Right renal pelvis (tissue), 4 donors: ENCODE measurements at places on chromosomes 6 and 20. TPM values are rescaled to one million over a fixed set of nuclear protein-coding genes. Genes with fewer than 3 reads are reported as not detected.

DNA sequence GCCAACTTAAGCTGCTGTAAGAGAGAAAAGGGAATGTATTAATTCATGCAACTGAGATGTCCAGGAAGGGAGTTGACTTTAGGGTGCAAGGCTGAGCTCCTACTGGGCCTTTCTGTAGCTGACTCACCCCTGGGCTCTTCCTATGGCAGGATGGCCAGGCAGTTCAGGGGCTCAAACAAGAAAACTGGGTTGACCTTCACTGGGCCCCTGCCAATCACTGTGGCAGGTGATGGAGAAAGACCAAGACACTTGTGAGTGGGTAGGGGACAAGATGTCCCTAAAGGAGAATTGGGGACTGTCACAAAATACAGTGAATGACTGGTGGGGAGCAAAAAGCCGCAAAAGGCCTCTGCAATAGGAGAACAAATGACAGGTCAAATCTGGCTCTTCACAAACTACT is 21.5 kb upstream of the RALGAPA2 start:
- no peak for DNase-seq

- DNase-seq: no peak
Measured at GRCh38 chr6:46993846-46994245, 48.3 kb downstream of the ADGRF1 start.

- DNase-seq: no peak
Measured at GRCh38 chr20:4832469-4832868, 110.8 kb downstream of the PRND start.

DNA sequence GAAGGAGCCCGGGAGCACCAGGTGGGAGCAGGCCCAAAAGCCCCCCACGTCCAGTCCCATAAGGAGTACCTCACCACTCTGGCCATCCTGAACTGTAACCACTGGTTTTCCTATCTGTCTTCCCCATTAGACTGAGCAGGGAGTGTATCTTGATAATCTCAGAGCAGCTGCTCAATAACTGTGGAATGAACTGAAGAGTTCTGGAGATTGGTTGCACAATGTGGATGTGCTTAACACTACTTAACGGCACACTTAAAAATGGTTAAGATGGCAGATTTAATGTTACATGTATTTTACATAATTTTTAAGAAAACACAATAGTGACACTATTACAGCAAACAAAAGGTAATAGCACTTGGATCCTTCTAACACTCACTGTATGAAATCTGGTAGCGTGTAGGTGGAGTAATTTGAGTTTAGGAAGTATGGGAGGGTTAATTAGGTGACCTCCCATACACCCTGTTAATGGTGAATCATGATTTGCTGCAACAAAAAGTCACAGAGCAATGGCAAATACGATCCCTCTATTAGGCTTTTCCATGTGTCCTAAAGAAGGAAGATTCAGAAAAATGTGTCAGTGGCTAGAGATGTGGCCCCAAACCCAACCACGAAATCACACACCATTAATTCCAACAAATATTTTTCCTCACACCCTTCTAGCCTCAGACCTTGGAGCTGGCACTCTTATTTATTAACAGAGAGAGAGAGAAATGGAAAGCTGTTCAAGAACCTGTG is 18.4 kb downstream of the TRAM2 start:
- DNase-seq: no peak

DNA sequence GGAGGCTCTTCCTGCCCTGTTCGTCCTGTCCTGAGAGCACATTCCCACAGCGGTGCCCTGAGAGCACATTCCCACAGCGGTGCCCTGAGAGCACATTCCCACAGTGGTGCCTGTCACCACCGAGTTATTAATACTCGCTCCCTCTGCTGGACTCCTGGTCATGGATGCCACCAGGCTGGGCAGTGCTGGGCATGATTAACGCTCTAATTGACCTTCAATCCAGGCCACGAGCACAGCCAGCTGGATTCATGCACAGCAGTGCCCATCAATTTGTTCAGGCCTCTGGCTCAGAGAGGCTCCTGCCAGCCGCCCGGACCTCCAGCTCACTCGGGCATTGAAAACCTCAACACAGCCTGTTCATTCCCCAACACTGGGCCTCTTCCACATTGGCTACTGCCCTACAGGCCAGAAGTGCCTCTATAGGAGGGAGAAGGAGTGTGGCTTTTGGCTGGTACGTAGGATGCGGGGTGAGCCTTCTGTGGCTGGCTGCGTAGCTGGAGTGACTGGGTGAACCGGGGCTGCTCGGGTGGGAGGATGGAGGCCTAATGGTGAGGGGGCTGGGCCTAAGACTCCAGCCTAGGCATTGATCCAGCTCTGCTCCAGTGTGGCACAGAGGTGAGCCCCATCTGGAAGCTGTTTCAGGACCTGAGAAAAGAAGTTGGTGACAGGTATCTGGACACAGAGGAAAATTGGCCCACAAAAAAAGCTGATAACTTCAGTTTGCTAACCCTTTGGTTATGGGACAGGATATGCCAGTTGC is 9.3 kb downstream of the IP6K3 start:
- DNase-seq: no peak

DNA sequence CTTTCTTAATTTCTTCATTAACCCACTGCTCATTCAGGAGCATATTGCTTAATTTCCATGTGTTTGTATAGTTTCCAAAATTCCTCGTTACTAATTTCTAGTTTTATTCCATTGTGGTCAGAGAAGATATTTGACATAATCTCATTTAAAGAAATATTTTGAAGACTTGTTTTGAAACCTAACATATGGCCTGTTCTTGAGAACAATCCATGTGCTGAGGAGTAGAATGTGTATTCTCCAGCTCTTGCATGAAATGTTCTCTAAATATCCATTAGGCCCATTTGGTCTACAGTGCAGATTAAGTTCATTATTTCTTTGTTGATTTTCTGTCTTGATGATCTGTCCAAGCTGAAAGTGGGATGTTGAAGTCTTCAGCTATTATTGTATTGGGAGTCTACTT is 251.7 kb downstream of the ALDH8A1 start:
- DNase-seq: no peak

DNA sequence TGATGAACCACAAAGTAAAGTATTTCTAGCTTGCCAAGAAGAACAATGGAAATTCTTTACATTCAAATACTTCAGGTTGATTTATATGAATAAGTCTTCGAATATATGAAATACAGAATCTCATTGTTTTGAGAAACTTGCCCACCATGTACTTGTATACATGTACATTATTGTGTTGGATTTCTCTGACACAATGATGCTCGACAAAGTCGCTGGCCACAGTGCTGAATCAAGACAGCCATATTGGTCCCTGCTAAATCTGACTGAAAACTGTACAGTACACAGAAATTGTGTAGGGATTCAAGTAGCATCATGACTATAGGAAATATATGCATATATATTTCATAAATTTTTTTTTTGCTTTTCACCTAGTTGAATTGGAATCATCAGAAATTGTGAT is 13.1 kb upstream of the LIN28B start:
- no peak for DNase-seq

DNA sequence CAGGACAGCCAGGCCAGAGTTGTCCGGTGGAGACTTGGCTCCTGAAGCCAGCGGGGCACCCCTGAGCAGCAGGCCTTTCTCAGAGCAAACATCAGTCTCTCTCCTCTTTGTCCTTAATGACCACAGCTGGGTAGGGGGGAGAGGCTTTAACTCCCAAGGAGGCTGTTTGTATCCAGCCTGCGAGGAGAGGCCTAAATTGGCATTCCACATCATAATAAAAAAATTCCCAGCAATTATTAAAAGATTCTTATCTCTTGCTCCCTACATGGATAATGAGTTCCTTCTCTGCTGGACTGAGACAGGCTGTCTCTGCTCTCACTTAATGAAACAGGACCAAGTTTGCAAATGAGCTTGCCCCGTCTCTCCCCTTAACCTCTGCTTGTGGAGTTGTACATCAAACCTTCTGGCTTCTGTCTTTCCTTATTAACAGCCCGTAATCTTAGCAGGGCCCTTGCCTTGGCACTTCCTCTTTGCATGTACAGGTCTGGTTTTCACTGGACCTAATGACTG is 838.2 kb downstream of the MAFB start:
- no peak for DNase-seq

DNA sequence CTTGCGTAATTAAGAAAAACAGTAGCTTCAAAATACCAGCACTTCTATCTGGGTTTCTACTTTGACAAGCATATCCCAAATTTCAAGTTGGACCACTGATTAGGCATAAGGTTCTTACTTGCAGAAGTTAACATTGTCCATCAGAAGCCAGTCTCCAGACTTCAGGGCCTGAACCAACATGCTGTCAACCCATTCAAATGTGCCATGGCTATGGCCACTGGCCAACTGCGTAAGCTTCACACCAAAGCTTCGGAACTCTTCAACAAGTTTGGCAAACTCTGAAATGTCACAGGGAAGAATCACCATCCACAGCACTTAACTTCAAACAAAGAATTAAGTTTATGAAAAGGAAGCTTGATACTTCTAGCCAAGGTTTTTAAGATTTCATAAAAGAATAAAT is 78.0 kb upstream of the LYRM2 start:
- DNase-seq: no peak

DNA sequence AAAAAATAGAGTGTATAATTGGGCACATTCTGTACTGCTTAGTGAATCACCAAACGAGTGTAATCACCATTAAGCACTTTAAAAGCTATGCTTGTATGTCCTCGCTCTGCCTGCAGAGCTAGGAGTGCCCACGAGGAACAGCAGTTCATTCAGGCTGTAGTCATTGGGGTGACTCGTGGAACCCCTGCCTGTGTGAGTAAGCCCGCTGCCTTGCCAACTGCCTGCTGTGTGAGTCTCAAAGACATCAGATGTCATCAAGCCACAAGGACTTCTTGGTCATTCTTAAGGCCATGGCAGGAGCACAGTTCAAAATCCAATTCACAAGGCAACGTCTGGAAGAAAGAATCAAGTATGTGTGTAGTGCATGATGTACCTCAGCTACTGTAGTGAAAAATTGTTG is 60.4 kb downstream of the FOXO3 start:
- DNase-seq: no peak

- no peak for DNase-seq
Measured at GRCh38 chr6:31879143-31879542, 346 bp upstream of the SLC44A4 start.

GRCh38 chr6:69789578-69789977 is 7.2 kb downstream of the LMBRD1 start:
- DNase-seq: no peak

- DNase-seq: no peak
Measured at GRCh38 chr20:25453035-25453810, 45.8 kb downstream of the GINS1 start.

DNA sequence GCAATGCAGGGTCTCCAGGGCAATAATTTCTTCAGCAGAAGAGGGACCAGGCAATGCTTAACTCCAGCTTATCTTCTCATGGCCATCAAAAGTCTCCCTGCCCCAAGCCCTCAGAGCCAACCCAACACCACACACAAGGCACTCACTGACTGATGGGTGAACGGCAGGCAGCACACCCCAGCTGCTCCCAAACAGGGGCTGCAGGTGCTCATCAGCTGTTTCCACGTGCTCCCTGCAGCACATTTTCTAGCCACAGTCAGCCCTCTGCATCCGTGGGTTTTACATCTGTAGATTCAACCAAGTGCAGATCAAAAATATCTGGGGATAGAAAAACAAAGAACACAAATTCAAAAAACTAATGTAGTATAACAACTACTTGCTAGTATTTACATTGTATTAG is 4.0 kb upstream of the GABRR1 start:
- DNase-seq: no peak

DNA sequence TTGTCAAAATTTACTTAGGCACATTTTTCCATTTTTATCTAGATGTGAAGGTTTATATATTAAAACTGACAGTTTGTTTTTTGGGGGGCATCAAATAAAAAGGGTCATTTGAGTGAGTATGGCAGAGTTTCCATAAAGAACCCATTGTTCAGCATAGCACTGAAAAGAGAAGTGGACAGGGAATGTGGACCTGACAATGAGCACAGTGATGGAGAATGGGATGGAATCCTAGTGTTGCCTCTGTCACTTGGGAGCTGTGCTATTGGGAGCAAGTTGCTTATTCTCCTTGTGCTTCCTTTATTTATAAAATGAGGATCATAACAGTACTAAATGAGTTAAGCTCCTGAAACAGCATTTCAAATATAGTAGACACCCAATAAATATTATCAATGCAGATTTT is 130.7 kb upstream of the SIM1 start:
- DNase-seq: no peak

DNA sequence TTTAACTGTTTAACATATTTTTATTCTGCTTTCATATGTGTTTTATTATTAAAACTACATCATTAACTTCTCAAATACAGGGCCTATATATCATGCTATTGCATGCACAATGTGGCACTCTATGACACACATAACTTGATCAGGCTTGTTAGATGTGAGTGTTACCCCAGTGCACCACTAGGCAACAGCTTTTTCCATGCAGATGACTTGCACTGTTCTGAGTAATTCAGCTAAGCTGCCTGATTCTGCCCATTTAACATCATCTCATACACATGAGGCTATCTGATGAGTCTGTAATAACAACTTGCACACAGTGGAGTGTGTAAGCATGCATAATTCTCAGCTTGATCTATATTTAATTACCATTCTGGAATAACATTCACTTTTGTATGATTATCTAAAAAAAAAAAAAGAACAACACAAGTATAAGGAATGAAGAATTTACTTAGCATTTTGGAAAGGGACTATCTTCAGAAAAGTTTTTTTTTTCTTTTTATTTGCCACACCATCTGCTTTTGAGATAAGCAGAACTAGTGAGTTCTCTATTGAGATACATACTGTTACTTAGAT is 83.1 kb downstream of the GRM1 start:
- DNase-seq: no peak

DNA sequence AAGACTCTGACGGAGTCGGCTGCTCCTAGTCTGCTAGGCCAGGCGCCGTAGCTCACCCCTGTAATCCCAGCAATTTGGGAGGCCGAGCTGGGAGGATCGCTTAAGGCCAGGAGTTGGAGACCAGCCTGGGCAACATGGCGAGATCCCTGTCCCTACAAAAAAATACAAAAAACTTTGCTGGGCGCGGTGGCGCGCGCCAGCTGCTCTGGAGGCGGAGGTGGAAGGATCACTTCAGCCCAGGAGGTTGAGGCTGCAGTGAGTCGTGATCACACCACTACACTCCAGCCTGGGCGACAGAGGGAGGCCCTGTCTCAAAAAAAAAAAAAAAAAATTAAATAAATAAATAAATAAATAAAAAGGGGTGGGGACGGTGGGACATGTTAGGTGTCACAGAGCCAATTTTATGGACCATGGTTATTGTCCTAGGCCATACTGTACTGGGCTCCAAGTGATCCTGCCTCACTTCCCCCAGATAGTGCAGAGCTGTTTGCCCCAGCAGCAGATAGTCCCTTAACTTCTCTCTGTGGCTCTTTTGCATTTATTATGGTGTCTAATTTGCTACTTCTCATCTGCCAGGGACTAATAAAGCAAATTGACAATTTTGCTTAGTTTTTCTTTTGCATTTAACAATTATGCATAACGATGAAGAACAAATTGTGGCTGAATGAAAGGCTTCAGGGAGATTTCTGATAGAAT is 5.2 kb downstream of the PI16 start:
- no peak for DNase-seq

GRCh38 chr6:21856456-21856825 is 262.9 kb downstream of the SOX4 start:
- no peak for DNase-seq

- no peak for DNase-seq
Measured at GRCh38 chr20:50861012-50861411, 66.2 kb downstream of the BCAS4 start.

- no peak for DNase-seq
Measured at GRCh38 chr6:28696167-28696566, 170.5 kb downstream of the GPX5 start.

Gene EEF1A2
- polyA plus RNA-seq: 0.56 TPM

Gene APMAP
- polyA plus RNA-seq: 109 TPM

Gene DEF6
- polyA plus RNA-seq: 3.4 TPM

Gene FOXQ1
- 12.1 TPM for polyA plus RNA-seq

Gene DSP
- polyA plus RNA-seq: 84.6 TPM

Gene SLPI
- 0.26 TPM for polyA plus RNA-seq

Gene FOXF2
- polyA plus RNA-seq: 0.19 TPM

Gene CDH22
- not detected for polyA plus RNA-seq

Gene PRRT1
- polyA plus RNA-seq: 4.0 TPM

Gene ASIP
- polyA plus RNA-seq: 0.49 TPM
